ENCODE measurements at places on chromosomes 12 and 14.

DNA sequence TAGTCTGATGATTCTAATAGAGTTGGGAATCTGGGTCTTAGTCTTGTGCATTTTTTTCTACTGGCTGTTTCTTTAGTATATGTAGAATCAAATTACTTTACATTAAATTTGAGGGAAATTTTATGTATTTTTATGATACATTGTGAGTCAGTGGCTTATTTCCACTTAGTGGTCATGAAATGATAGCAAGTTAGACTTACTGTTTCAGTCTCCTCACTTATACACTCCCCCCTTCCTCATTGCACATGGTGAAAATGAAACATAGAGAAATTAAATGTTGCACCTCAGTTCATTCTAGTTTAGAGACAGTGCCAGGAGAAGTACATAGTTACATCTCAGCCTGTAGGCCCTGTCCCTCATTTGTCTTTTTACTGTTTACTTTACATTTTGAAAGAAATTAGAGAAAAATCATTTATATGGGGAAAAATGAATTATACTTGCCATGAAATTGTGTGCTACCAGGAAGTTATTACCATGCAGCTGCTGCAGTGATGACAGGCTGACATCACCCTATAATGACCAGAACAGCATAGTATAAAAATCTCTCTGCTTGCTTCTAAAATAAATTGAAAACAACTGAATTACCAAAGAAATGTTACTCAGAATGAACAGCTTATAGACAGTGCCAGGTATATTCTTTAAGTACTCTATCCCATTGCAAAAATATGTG is 113.2 kb downstream of the TRMT5 start:
- no peak for DNase-seq

- peak; percentile 78 for DNase-seq
These were observed 54.9 kb downstream of the EID3 start for GRCh38 chr12:104358353-104359003.

GRCh38 chr12:7295529-7295928 is 8.3 kb upstream of the ACSM4 start:
- DNase-seq, result no peak

GRCh38 chr14:101828046-101828445 is 66.5 kb downstream of the PPP2R5C start:
- no peak for DNase-seq

GRCh38 chr12:109888179-109889020 is 8.1 kb upstream of the GLTP start:
- DNase-seq, result no peak

GRCh38 chr12:110733900-110734299 is 8.8 kb downstream of the PPP1CC start:
- DNase-seq, result no peak

DNA sequence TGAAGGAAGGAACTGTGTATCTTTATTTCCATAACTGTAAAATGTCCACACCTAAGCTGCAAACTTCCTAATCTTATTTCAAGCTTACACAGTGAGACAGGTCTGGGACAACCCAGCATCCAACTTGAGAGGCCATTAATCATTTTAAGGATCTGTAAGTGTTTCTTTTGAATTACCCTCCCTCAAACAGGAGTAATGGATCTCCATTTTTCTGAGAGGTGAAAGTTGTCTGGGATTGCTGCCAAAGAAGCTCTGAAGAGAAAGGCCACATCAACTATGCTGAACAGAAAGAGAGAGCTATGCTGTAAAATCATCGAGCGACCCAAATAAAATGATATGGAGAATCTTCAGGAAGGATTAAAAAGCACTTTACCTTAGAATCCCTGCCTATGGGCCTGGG is 131.7 kb upstream of the CPNE8 start:
- no peak for DNase-seq

DNA sequence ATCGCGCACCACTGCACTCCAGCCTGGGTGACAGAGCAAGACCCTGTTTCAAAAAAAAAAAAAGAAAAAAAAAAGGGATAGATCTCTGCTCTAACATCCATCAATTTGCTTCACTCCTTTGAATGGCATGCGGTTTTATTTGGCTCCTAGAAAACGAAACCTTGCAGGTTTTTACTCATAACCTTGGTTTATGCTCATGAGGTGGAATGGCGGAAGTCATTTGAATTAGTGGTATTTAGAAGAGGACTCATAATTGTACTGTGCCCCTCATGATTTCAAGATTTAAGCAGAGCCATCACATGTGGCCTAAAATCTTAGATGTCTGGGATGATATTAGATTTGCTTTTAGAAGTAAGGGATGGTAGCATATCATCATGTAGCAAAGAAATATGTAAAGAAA is 29.4 kb downstream of the RBMS2 start:
- no peak for DNase-seq

GRCh38 chr14:106044949-106045596 is 518.7 kb downstream of the TMEM121 start:
- no peak for DNase-seq

DNA sequence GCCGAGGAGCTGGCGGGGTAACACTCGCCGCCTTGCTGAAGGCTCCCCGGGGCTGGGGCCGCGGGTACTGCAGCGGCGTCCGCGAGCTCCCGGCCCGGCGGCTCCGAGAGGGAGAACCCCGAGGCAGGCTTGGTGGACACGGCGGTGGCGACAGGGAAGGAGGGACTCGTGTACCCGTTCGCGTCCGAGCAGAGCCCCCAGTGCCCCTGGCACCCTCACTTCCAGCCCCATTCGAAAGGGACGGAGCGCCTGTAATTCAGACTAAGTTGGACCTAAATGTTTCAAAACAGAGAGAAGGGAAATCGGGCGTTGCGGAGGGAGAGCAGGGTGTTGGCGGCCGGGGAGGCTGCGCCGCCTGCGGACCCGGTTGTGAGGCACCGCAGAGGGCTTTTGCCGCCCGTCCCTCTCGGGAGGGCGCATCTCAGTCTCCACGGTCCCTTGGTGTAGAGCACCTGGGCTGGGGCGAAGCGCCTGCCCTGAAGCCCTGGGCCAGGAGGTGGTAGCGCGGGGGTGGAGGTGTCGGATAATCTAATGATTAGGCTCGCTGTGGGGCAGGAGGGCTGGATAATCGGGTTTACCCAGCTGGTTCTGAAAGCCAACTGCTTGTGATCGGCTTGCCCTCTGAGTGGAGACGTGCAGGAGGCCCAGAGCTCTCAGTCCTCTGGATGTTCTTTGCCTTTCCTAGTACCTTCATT is 771 bp downstream of the DAAM1 start:
- DNase-seq, result peak; percentile 6

Data from pons (tissue), 1 donor.